Stimulated activated CD4-positive, alpha-beta T cell treated with anti-CD3 and anti-CD28 coated beads, Interleukin-2, amount 100 ng/mL, for 48 hours (primary cell): ENCODE measurements at places on chromosomes 3 and 15.

GRCh38 chr3:129435367-129435766 lies 4.4 kb downstream of the MBD4 start:
- DNase-seq: no peak

DNA sequence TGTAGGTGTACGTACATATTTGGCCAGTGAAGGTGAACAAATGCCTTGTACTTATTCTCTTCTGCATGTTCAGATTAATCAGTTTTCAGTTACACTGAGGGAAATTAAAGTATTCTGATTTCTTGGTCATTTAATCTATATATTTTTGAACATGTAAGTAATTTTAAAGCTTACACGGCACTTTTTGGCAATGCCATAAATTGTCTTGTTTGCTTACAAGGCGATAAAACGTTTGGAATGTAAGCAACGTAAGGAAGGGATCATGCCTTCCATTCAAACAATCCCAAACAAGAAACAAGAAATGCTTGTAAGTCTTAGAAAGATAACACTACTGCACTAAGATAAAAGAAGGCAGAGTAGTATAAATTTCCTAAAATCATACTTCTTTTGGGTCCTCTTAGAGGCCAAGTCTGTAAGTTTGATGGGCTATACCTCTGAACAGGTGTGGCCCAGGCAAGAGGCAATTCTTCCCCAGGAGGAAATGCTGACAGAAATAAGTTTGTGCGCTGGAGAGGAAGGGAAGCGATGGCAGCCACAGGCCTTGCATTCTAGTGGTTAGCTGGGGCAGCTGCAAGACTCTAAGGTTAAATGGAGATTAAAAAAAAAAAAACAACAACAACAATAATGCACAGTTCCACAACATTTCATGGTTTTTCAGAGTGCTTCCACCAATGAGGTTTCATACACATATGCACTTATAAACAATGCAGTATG lies 73.8 kb downstream of the GOLIM4 start:
- DNase-seq: no peak

DNA sequence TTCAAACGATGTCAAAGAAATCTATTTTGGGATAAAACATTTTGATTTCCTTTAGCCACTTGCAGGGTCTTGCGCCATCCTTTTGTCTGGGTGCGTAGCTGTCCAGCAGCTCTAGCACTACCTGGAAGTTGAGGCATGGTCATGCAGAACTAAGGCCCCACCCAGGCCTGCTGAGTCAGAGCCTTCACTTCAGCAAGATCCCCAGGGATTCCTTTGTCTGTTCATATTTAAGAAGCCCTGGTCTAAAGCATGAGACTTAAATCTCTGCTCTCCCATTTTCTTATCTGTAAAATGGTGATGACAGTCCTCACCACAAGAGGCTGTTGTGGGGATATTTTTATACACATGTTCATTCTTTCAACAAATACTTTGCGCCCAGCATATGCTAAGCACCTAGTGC lies 99.0 kb upstream of the CTDSPL start:
- DNase-seq: no peak

- DNase-seq: no peak
Measured at GRCh38 chr3:7158516-7158915, 297.6 kb downstream of the GRM7 start.

GRCh38 chr15:53634517-53635106 lies 124.9 kb downstream of the WDR72 start:
- DNase-seq: no peak

DNA sequence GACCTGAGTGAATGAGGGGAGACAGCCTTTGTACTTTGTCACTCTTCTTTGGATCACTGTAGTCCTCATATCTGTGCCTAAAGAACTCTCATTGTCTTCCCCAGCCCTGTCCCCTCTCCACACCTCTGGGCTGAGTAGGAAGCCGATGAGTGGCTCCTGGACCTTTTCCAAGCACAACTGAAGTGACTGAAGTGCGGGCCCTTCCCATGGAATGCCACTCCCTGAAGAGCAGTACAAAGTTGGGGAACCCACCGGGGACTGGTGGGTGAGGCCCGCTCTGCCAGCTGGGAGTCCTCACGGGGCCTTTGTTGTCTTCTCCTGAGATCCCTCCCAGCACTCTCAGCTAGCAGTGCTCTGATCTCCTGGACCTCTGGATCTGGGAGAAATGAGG lies 90.1 kb downstream of the AAGAB start:
- no peak for DNase-seq

DNA sequence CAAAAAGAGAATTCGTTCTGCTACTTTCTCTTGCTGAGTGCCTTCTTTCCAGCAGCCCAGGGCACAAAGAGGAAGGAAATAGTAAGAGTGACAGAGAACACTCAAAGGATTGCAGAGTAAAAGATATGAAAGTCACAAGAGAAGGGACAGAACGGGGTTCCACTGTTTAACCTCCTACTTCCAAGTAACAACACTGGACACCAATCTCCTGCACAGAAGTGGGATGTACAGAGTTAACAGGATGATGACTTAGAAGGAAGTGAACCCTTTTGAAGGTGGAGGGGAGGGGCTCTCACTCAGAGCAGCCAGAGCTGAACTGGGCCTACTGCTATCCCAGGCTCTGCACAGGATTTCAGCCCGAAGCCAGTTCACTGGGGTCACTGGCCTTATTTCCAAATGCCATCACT lies 130.1 kb upstream of the PRICKLE2 start:
- no peak for DNase-seq

DNA sequence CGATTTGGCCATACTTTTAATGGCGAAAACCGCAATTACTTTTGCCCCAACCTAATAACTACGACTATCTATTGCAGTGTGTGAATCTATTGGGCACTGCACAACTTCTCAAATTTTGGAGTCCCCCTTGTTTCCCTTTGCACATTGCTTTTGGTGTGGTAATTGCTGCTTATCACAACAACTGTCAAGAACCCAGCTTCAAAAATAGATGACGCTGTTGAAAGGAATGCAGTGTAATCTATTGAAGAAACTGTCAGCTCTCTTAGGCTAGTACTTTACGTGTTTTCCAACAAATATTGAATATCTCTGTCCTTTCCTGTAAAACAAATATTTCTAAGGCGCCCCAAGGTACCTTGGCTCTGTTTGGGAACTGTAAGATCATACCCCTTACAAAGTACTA lies 222.8 kb upstream of the UBE2E2 start:
- no peak for DNase-seq

- DNase-seq: no peak
Measured at GRCh38 chr15:23472033-23472432, 25.0 kb upstream of the GOLGA6L2 start.

DNA sequence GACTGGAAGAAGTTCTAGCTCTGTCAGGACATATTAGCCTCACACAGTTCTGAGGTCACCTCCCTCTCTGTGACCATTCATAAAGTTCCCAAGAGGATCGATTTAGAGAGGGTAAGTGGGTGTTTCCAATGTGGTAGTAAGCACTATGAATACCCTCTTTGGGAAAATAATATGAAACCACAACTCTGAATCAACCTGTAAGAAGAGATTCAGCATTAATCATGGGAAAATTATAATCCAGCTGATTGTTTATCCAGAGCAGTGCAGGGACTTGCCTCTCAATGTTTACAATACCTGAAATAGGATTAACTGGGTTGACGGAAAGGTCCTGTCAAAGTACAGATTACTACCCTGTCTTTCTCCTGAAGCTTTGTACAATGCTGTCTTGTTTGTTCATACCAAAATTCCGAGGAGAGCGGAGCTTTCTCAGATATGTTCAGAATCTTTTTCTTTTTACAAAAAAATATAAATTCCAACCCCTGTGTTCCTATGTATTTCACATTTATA lies 302.9 kb upstream of the DPPA4 start:
- no peak for DNase-seq

DNA sequence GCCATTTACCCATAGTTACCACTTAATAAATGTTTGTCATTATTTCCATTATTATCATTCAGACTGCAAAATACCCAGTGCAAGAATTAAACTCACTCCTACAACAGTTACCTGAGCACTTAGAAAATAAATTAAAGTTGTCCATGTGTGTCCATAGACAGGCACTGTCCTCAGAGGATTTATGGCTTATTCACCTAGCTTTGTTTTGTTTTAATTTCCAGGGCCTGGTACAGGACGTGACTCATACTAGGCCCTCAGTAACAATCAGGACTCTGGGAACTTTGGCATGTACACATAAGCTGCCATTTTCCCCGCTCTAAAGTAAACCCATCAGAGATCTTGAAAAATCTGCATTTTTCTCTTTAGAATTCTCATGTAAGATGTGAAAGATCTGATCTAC lies 458.5 kb upstream of the ARRDC4 start:
- no peak for DNase-seq

- DNase-seq: no peak
Measured at GRCh38 chr3:135352213-135352612, 557.2 kb downstream of the EPHB1 start.

GRCh38 chr3:152713989-152714388 lies 120.9 kb upstream of the P2RY1 start:
- DNase-seq: no peak

DNA sequence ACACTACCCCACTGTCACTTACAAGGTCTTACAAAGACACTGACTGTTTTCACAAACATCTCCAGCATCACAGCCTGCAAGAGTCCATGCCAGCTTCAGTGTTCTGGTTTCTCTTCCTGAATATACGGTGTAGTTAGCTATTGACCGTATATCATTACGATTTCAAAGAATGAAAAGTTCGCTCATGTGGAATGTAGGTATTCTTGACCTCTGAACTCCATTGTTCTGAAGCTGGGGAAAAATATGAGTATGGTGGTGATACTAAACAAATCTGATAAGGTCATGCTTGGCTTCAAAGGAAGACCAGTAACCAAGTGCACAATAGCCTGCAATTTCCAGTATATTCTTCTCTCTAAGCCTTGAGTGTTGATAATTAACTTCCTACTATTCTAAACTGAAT lies 315.7 kb upstream of the WNT5A start:
- no peak for DNase-seq
